Vagina (tissue), 2 donors: ENCODE measurements at places on chromosomes 1 and 21.

- no peak for DNase-seq
Observed at GRCh38 chr1:164557270-164557669, 1.7 kb upstream of the PBX1 start.

GRCh38 chr1:101147381-101147780 is 89.4 kb upstream of the S1PR1 start:
- DNase-seq, result no peak

GRCh38 chr1:85327759-85328158 is 51.3 kb upstream of the BCL10 start:
- no peak for DNase-seq

DNA sequence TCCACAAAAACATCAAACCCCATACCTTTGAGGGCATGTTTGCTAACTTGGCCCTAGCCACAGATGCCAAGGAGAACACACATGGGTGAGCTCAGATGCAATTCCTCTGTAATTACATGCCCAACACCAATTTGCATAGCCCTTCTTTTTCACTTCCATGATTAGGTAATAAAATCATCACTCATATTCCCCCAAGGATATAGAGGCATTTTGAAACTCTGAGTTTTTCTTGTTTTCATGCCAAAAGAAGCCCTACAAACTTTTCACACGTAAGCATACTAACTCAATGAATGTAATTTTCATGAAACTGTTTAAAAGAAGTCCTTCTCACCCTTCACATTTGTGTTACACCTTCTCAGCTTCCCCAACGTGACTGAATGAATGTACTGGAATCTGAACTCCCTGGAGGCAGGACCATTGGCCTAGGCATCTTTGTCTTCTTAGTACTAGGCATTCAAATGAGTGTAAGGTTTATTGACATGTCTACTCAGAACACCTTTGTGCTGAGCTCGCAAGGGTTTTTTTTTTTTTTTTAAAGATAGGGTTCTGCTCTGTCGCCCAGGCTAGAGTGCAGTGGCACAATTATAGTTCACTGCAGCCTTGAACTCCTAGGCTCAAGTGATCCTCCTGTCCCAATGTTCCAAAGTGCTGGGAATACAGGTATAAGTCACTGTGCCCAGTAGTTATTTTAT is 31.0 kb downstream of the FBXO42 start:
- no peak for DNase-seq

DNA sequence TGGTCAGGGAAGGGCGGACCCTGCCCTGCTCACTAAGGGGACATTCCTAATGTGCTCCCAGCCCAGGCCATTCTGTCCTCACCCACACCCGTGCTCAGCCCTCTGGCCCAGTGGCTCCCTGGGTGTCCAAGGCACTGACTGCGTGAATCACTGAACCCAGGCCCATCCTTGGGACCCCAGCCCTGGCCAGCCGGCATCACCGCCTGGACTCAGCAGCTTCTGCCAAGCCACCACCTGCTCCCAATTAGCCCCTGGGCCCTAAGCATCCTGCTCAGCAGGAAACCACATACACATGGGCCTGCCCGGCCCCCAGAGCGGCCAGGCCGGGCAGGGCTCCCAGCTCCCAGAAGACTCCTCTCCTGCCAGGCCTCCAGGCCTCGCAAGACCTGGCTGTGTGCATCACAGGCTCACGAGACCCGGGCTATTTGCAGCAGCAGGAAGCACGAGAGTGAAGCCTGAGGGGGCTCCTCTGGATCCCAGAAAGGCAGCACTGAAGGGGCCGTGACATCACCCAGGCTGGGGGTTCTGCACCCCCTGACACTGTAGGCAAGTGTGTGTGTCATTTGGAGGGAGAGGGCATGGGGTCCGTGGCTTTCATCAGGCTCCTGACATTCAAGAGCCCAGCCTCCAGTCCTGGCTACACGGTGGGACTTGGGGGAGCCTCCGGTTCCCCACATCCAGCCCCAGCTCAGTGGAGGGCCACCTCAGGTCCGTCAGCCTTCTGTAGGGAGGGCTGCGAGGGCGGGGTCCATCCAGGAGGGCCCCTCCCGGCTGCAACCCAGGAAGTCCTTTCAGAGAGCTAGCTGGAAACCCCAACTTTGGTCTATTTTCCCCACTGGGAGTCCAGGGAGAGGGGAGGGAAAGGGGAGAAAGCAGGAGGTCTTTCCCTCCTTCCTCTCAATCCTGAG is 1.6 kb downstream of the MFAP2 start:
- DNase-seq, result no peak

DNA sequence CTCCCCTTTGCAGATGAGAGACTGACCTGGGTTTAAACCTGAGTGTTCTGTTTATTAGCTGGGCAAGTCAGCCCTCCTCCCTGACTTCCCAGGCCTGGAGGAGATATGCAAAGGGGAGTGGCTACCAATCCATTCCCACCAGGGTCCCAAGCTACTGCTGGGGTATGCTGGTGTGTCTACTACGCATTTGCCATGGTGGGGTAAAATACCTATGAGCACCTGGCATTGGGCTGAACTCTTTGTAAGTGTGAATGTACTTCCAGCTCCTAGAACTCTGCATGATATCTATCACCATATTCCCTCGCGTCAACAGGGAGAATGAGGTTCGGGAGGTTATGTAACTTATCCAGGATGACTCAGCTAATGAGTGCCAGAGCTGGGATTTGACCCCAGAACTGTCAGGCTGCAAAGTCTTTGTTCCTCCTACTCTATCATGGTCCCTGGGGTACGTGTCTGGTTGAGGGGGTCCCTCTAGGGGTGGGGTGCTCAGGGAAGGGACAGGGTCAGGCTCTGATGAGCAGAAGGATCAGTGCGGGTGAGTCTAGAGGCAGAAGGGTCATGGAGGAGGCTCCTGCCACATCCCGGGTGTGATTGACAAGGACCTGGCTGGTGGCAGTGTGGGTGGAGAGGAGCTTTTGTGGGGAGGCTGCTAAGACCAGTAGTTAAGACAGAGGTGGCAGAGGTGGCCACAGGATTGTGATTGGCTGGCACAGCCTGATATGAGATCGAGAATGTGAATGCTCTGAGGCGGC is 16.7 kb downstream of the AMPD2 start:
- peak; percentile 70 for DNase-seq

GRCh38 chr1:25450891-25451290 is 20.2 kb downstream of the MACO1 start:
- DNase-seq, result no peak
